ENCODE measurements at places on chromosomes 1 and 21. TPM values are rescaled to one million over a fixed set of nuclear protein-coding genes. Genes with fewer than 3 reads are reported as not detected.

Gene DNAI4
- total RNA-seq, result 32.5 TPM

Gene CSMD2
- total RNA-seq, result 0.39 TPM

Gene ZFP69B
- 1.7 TPM for total RNA-seq

Gene IFI44
- total RNA-seq, result 18.8 TPM

Gene ADAMTS4
- 2.1 TPM for total RNA-seq

Gene SLC5A3
- 40.8 TPM for total RNA-seq

Gene ARMH1
- 14.0 TPM for total RNA-seq

Gene MCOLN2
- total RNA-seq, result 7.8 TPM

Gene OR2L5
- not detected for total RNA-seq

Gene KPRP
- total RNA-seq, result not detected

Gene LCE6A
- not detected for total RNA-seq

Gene LORICRIN
- total RNA-seq, result not detected

Gene HAO2
- not detected for total RNA-seq

Gene PDZK1IP1
- 28.3 TPM for total RNA-seq

Gene THEM5
- total RNA-seq, result not detected

Gene DMBX1
- total RNA-seq, result not detected

Gene TARBP1
- 17.6 TPM for total RNA-seq

Gene SPRR1B
- not detected for total RNA-seq

Gene MYOG
- total RNA-seq, result not detected

Gene LCE2C
- total RNA-seq, result not detected

Gene DIP2A
- total RNA-seq, result 22.6 TPM

Gene RAB25
- total RNA-seq, result 87.3 TPM

Gene SPATA21
- not detected for total RNA-seq

Gene KRTAP10-7
- not detected for total RNA-seq

Gene VANGL2
- 2.1 TPM for total RNA-seq

Gene CNN3
- 209 TPM for total RNA-seq

Gene KRTAP19-1
- not detected for total RNA-seq

Gene GUCA2B
- total RNA-seq, result not detected

Gene HFM1
- 3.4 TPM for total RNA-seq

Gene TEX35
- not detected for total RNA-seq

Gene ATP1A4
- total RNA-seq, result not detected

Gene GSTM1
- not detected for total RNA-seq

Gene WARS2
- total RNA-seq, result 18.2 TPM

Gene MTARC2
- 68.3 TPM for total RNA-seq

Gene RCC2
- total RNA-seq, result 32.1 TPM

Gene STRIP1
- total RNA-seq, result 32.1 TPM

Gene USH2A
- total RNA-seq, result not detected

Gene MMP23B
- total RNA-seq, result 49.2 TPM

Gene NKAIN1
- total RNA-seq, result not detected

Gene RAP1GAP
- 40.0 TPM for total RNA-seq

Gene ALPL
- total RNA-seq, result 193 TPM

Gene C21orf58
- total RNA-seq, result 6.9 TPM

Gene DIRAS3
- total RNA-seq, result 2.1 TPM

Gene SPATA6
- total RNA-seq, result 11.4 TPM

Measured in upper lobe of left lung (tissue), 6 donors.